Stomach (tissue), 19 donors: ENCODE measurements at places on chromosomes 16 and 17. TPM values are rescaled to one million over a fixed set of nuclear protein-coding genes. Genes with fewer than 3 reads are reported as not detected.

ATPAF2 gene
- 250 TPM for total RNA-seq

ADAD2 gene
- not detected for total RNA-seq

RTN4RL1 gene
- 0.92 TPM for total RNA-seq

OTOP2 gene
- total RNA-seq: 3.2 TPM

GRCh38 chr17:13705221-13705620 lies 103.5 kb upstream of the HS3ST3A1 start:
- no peaks in the 10 kb centered on the region for H3K27me3 ChIP-seq
- H3K4me1 ChIP-seq: no peaks in the 10 kb centered on the region
- H3K4me3 ChIP-seq: no peak overlapping the region
- no peak overlapping the region for H3K27ac ChIP-seq

DNA sequence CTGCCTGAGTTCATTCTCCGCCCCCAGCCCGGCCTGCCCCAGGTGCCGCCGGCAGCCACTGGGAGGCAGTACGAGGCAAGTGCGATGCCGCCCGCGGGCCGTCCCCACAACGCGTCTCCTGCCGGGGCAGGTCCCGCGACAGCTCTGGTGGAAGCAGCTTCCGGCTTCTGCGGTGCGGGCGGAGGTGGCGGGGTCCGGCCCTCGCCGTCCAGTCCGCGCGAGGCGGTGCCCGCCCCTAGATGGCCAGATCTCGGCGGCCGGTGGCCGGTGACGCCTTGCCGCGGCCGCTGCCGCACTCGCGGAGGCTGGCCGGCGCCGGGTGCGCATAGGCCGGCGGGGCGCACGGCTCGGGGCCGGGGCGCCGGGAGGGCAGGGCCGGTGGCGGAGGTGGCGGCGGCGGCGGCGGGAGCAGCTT lies 1.8 kb downstream of the GJD3 start:
- H3K27ac ChIP-seq: peak overlapping the region; percentile 35
- H3K36me3 ChIP-seq: no peaks in the 10 kb centered on the region
- peaks cover 43% of the 10 kb centered on the region for H3K4me1 ChIP-seq
- DNase-seq: peak; percentile 76

DNA sequence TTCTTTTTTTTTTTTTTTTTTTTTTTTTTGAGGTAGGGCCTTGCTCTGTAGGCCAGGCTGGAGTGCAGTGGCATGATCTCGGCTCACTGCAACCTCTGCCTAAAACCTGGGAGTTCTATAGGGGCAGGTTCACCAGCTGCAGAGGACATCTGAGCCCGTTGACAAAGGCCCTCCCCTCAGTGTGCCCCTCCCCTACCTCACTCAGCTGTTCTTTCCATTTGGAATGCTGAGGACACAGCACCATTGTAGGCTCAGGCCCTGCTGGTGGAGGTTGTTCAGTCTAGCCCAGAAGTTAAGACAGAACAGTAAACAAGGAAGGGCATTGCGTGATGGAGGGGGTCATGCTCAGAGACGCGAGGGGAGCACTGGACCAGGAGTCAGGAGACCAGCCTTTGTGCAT lies 21.8 kb upstream of the KIF19 start:
- no peak overlapping the region for H3K4me3 ChIP-seq
- no peak for DNase-seq

DNA sequence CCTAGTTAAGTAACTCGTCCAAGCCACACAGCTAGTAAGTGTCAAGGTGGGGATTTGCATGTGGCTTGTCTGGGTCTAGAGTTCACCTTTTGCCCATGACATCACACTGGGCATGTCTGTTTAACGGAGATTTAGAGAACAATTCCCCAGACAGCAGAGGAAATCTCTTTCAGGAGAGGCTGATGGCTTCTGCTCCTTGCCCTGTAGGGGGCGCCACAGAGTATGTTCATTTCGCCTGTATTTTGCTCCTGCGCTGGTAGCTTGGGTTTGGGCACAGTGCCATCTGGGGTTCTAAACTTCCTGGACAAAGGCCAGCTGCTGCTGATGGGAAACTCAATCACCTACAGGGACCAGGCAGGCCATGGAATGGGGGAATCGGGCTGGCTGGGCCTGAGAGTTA lies 20.4 kb downstream of the OTOA start:
- H3K4me1 ChIP-seq: no peaks in the 10 kb centered on the region
- H3K27me3 ChIP-seq: no peaks in the 10 kb centered on the region
- H3K4me3 ChIP-seq: no peak overlapping the region
- H3K36me3 ChIP-seq: no peaks in the 10 kb centered on the region
- no peak for DNase-seq

GRCh38 chr17:82375359-82376041 lies 3.9 kb downstream of the UTS2R start:
- no peaks in the 10 kb centered on the region for H3K36me3 ChIP-seq
- peaks cover 75% of the 10 kb centered on the region for H3K27me3 ChIP-seq
- H3K4me1 ChIP-seq: peaks cover 30% of the 10 kb centered on the region
- no peak overlapping the region for H3K27ac ChIP-seq
